ENCODE measurements at places on chromosomes 4 and X.

DNA sequence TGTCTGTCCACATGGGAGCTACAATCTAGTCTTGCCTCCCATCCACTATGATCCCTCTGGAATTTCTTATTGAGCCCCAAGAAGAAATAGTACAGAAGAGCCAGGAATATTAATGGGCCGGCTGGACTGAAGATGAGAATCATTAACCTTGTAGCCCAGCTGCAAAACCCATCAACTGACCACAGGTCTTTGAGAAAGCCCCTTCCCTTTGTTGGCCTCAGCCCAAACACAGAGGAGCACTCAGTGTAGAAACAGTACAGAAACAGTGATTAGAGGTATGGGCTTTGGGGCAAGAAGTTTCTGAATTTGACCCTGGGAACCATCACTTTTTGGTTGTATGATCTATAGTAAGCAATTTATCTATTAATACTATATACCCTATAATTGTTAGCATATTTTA is 76.8 kb upstream of the RAB40AL start:
- no peak for DNase-seq

DNA sequence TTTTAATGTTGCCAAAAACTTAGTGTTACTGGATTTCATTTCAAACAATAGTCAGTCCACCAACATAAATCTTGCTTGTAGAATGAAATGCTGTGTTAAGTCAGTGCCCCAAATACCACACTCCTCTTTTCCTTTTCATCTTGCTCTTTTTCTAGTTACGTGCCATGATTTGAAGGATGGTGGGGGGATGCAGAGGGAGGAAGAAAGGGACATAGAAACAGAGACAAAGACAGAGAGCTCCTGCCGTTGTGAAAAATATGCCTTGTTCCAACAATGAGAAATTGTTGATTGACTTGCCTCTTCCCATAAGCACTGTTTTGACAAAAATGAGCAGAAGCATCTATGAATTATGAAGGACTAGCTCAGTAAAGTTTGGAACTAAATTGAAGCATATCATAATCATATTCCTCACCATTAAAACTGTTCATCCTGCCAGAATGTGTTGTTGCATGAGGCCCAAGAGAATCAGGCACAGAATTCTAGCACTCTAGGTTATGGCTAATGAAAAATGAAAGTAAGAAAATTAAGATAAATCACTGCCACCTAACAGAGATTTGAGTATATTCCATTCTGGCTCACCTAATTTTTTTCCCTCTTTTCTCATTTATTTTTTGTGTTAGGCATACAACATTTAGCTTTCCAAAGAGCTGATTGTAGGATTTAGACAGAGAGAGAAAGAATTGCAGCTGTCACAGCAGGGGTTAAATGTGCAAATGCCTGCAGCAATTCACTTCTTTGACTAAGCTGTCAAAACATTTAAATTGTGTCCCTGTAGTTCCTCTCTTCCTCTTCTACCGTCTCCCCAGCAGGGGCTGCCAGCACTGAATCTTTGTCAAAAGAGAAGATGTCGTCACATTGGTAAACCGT is 111.6 kb upstream of the PTPN13 start:
- no peak for DNase-seq

- no peak for DNase-seq
Observed at GRCh38 chr4:146170149-146170548, 5.4 kb upstream of the LSM6 start.

GRCh38 chr4:9880406-9881197 is 99.2 kb downstream of the DRD5 start:
- DNase-seq, result no peak

DNA sequence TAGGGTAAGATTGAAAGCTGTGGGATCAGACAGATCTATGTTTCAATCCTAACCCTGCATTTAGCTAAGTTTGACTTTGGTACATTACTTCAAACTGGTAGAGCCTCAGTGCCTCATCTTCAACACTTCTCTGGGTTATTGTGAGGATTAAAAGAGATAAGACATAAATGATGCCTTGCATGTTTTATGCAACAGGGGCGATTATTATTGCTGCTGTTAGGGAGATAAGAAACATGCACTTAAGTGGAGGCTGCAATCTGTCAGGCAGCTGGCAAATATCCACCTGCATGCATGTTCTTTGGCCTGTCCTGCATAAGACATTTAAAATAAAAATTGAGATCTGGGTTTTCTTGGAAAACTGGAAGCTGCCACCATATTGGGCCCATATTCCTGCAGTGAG is 24.6 kb downstream of the UNC5C start:
- no peak for DNase-seq

GRCh38 chrX:97260679-97261078 is 377.0 kb downstream of the RPA4 start:
- DNase-seq, result no peak

GRCh38 chr4:2298532-2298991 is 36.7 kb upstream of the MXD4 start:
- DNase-seq, result no peak

DNA sequence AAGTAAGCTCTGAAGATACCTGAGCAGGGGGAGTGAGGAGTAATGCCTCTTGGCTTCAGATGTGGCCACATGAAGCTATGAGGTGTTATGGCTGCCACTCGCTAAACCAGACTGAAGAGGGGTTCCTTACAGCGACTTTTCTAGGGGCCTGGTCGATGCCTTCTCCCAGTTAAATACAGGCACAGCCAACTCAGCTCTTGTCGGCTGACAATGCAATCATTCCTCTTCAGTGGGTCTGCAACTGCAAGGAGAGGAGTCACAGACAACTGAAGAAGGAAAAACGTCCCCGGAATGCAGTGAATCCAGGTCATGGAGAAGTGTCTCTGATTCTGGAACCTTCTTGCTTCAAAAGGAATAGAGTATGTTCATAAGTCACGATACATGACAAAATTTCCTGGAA is 106.4 kb downstream of the RNF150 start:
- no peak for DNase-seq
